Right renal cortex interstitium (tissue), 3 donors: ENCODE measurements at places on chromosomes 4 and X. TPM values are rescaled to one million over a fixed set of nuclear protein-coding genes. Genes with fewer than 3 reads are reported as not detected.

DNA sequence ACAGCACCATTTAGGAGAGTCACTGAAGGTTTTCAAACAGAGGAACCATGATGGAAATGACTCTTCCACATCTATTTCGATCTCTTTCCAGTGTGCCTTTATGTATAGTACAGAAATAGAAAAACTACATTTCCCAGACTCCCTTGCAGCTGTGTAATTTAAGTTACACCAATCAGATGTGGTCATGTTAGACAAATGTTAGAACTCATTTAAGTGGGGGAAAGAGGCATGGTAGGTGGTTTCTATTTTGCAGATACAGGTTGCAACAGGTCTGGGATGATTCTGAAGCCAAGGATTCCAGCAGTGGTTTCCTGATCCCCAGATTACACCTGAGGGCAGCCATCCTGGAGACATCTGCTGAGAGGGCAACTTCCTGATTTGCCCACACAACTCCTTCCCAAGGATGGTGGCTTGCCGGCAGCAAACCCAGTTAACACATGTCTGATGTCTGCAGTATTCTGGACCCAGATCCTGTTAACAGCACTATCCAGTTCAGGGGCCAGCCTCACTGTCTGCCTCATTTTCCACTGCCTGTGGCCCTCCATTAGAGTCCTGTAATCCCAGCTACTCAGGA is 38.7 kb upstream of the PDK3 start:
- no peak for DNase-seq

DNA sequence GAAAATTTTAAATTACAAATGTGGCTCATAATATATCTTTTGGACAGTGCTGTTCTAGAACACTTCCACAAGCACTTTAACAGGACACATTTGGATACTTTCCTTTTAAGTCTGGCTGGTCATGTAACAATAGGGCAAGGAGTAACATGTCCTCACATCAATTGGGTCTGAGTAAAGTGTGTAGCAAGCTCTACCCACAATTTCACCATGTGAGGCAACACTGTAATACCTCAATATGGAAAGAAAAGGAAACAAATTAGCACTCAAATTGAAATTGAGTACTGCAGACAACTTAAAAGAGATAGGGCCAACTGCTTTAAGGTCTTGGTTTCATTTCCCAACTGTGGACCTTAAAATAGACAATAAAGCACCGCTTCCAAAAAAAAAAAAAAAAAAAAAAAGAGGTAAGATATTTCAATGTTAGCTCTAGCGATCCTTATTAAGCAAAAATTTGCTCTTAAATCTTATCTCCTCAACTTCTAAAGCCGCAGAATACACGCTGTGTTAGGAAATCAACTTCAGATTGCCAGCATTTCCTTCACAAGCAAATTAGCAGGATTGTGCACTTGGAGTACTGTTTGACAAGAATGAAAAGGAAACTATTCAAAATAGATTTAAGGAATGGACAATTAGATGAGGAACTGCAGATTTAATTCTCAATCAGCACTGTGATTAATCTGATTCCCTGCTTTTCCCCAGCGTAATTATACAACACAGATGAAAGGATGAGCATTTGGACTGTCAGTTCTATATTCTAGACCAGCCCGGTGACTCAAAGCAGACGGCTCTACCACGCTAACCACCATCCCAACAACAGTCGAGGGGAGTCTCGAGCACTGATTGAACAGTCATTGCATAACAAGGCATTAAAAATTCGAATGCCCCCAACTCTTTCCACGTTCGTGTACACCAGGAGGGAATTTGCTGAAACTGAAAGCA is 1.6 kb downstream of the CASK start:
- DNase-seq = no peak

DNA sequence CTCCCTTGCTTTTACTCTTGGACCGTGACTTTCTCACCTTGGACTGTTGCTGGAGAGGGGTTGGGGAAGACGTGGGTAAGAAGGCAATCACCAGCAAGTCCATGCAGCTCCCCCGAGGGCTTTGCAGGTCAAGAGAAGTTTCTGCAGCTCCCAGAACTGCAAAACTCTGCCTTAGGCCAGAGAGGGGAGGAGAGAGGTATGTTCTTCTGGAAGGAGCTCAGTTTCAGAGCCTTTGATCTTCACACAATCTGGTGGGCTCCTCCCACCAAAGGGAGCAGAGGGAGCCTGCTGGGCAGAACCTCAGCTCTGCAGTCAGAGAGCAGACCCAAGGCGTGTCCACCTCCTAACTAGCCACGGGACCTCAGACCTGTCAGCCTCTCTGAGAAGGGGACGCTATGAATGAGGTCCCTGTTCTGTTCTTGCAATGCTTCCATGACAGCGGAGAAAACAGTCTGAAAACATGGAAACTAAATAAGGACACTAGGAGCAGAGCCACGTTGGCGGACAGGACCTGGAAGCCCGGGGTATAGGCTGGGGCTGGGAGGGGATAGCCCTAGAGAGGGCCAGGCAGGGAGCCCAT is 92.8 kb downstream of the EVC2 start:
- no peak for DNase-seq

DNA sequence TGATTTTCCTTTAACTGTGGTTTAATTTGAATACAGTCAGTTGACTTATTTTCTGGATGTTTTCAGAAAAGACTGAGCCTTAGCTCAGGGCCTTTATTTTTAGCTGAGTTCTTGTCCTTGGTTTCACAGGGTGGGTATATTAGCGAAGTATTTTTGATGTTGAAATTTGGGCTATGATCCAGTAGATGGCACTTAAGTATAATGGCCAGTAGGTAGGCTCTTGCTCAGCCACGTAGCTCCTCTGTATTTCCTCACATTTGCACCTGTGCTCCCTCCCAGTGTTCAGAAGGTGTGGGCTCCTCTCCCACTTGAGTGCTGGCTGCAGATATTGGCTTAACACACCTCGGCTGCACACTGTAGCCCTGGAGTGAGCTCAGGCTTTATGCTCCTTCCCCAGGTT is 549.9 kb upstream of the AMOT start:
- DNase-seq = no peak

- DNase-seq = no peak
Measured at GRCh38 chr4:74758551-74759145, 35.7 kb downstream of the BTC start.

REST gene
- polyA plus RNA-seq = 54.1 TPM

GRIA3 gene
- polyA plus RNA-seq = 4.4 TPM

TGIF2LX gene
- not detected for polyA plus RNA-seq

TCEAL2 gene
- 20.8 TPM for polyA plus RNA-seq
